ENCODE measurements at places on chromosomes 1 and 21.

- DNase-seq, result no peak
Measured at GRCh38 chr1:228875741-228876140, 140.5 kb downstream of the RHOU start.

DNA sequence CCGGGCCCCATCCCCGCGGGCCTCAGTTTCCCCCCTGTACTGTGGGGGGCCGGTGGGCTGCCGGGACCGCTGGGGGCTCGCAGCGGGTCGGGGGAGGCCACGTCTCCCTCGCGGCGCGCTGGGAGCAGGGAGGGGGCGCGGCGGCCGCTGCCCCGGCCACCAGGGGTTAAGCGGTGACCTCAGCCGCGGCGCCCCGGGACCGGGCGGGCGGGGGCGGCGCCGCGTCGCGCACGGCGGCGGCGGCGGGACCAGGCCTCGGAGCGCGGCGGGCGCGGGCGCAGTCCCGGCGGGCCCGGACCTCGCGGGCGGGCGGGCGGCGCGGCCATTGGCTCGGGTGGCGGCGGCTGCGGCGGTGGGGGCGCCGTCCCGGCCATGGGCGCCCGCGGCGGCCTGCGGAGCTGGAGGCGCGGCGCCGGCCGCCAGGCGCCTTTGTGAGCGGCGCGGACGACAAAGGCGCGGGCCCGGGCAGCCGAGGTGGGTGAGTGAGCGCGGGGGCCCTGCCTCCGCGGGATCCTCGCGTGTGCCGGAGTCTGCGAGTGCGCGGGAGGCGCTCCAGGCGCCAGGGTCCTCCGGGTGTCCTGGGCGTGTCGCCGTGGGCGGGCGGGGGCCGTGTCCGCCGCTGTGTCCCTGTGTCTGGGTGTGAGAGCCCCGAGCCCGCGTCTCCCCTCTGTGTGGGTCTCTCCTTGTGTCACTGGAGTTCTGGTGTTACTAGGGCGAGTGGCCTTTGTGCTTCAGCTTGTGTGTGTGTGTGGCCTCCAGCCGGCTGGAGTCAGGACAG, at the start of gene ARHGEF10L:
Gene ARHGEF10L (plus strand): TSS at position 222 of the 778 bp plus-strand sequence. CDS start 40,898 bp downstream, outside the sequence.
- DNase-seq, result no peak

GRCh38 chr1:205585835-205586785, 45.7 kb downstream of the ELK4 start:
- DNase-seq, result no peak

- no peak for DNase-seq
Measured at GRCh38 chr1:201248721-201249559, 34.4 kb upstream of the PKP1 start.

GRCh38 chr1:234681990-234682389, 72.0 kb upstream of the IRF2BP2 start:
- no peak for DNase-seq

GRCh38 chr1:168636642-168637111, 60.3 kb downstream of the XCL1 start:
- DNase-seq, result no peak

- no peak for DNase-seq
Measured at GRCh38 chr1:162391790-162392563, 10.4 kb downstream of the C1orf226 start.

DNA sequence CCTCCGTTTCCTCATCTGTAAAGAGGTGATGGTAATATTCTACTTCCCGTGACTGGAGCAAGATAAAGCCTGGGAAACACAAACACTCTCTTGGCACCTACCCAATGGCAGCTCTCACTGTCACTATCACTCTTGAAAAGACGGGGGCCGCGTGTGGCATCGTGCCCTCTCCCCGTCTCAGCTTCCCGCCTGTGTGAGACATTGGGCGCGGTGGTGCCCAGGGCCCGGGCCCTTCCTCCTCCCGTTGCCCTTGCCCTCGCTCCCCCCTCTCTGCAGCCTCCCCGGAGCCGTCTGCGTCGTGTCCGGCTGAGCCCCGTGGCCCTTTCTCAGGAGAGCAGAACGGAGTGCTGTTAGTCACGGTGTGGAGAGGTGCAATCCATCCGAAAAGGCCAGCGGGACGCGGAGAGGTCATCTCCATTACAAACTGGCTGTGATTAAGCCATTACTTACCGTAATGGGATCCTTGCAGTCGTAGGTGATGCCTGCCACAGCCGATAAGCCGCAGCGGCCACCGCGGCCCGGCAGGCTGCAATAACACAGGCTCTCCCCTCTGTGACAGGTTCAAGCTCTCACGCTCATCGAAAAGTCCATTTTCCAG, 156.4 kb upstream of the ZC3H12A start:
- DNase-seq, result no peak

- DNase-seq, result no peak
Measured at GRCh38 chr21:45511661-45512431, 30.4 kb downstream of the SLC19A1 start.

- no peak for DNase-seq
Measured at GRCh38 chr1:204558467-204558866, 42.3 kb downstream of the MDM4 start.

All from activated naive CD4-positive, alpha-beta T cell (primary cell).